Renal cortex interstitium (tissue), 15 donors: ENCODE measurements at places on chromosomes 3 and 15. TPM values are rescaled to one million over a fixed set of nuclear protein-coding genes. Genes with fewer than 3 reads are reported as not detected.

SHC4 gene
- polyA plus RNA-seq = 2.8 TPM

MINAR1 gene
- polyA plus RNA-seq = 1.2 TPM

MOBP gene
- 0.16 TPM for polyA plus RNA-seq

DNA sequence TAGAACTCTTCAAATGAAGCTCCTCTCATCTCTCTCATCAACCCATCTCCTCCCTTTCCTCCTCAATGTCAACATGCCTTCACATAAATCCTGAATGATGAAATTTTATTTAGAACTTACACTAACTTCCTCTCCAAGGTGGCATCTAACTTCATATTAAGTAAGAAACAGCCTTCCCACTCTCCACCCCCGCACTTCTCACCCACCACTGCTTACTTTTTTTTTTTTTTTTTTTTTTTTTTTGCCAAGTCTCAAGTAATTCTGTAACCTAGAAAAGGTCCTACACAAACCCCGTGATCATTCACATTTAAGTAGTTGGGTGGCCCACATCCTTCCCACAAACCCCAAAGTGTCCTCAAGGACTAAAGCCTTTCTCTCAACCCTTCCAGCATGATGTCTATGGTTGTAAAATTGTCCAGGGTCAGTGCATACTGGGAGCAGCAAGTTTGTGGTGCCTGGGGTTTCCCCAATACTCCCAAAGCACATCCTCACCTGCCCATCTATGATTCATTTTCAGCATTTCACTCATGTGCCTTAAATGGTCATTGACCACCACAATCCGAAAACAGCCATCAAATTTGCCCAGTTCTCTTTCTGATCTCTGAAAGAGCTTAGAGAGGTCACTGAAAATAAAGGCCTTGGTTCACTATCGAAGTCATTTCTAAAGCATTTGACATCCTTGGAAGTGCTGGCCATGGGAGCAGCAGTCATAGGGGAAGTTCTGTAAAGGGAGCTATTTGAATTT lies 47.2 kb downstream of the CD86 start:
- no peak for DNase-seq

DNA sequence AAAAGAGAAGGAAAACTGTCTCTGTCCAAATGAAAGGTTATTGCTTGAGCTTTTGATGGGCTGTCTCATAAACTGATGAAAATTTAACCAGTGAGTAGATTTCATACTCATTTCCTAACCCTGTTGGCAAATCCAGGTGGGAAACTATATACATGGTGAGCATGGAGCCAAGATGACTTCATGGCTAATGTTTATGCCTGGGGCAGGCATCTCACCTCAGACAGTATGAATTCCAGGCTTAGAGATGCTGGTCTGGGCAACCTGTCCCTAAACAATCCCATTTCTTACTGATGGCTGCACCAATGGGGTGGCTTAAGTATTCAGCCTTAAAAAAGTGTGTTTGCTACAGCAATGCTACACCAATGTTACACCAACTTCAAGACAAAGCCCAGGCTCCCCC lies 58.1 kb downstream of the SLTM start:
- no peak for DNase-seq

DNA sequence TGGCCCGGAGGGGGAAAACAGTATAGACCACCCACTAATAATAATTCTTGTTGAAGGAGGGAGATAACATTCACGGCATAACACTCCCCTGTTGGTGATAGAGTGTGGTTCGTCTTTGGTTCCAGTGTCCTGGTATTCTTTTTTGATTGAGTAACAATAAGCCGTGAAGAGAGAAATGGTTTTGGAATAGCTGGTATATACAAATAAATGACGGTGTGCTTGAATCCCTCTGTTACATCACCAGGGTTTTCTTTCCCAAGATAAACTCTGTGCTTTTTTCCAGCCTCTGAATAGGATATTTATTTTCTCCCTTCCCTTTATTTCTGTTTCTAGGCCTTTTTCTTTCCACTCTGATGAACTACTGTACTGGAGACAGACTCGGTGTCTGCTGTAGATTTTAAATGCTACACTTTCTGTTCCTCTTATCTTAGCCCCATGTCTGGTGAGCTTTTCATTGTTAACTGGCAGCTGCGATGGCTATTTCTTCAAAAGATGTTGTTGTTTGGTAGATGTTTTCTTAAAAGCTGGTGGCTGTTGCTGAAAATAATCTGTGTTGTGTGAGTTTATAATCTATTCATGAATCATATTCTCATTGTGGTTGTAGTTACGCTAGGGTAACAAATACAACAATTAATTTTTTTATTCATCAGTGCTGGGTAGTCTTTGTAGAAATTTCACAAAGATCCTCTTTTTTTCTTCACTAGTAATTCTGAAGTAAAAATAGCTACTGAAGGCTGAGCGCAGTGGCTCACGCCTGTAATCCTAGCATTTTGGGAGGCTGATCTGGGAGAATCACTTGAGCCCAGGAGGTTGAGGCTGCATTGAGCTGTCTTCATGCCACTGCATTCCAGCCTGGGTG lies 15.5 kb upstream of the SCAANT1 start:
- DNase-seq = no peak
